RPMI8226 (cell line): ENCODE measurements at places on chromosomes 1 and 21.

- DNase-seq: no peak
Measured at GRCh38 chr1:81582467-81582986, 218.2 kb upstream of the ADGRL2 start.

DNA sequence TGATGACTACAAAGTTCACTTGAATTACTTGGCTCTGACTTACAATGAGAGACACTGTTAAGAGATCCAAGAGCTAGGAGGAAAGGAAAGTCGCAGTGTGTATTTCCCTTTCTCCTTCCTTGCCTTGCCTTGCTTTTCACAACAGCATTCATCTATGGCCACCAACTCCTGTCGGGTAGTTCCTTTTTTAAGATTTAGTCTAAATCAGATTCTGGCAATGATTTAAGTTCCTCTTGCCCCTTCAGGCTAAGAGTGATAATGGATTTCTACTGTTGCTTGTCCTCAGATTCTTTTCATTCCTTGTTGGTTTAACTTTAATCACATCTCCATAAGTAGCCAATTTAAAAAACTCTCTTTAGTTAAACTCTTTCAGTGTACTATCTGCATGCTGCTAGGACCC, 91.9 kb downstream of the GTF2B start:
- DNase-seq: no peak

DNA sequence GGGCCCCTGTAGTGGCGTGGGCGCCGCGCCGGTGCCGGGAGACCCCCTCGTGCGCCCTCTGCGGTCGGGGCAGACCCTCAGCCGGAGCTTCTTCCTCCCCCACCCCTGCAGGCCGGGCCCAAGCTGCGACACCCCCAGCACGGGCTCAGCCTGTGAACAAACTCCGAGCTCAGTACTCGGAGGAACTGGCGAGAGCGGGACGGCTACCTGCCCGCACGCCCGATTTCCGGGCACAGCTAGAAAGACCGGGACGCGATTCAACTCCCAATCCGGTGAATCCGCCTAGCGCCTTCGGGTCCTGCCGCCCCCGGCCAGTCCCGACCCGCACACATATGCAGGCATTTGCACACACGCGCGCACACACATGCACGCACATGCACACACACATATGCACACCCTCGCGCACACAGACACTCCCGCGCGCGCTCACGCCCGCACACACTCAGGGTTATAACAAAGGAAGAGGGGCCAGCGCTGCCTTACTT, 580 bp upstream of the BLACAT1 start:
- no peak for DNase-seq

GRCh38 chr1:220926146-220926545, 46.9 kb downstream of the HLX start:
- no peak for DNase-seq

- DNase-seq: no peak
Measured at GRCh38 chr1:115170961-115171392, 81.7 kb upstream of the TSPAN2 start.

DNA sequence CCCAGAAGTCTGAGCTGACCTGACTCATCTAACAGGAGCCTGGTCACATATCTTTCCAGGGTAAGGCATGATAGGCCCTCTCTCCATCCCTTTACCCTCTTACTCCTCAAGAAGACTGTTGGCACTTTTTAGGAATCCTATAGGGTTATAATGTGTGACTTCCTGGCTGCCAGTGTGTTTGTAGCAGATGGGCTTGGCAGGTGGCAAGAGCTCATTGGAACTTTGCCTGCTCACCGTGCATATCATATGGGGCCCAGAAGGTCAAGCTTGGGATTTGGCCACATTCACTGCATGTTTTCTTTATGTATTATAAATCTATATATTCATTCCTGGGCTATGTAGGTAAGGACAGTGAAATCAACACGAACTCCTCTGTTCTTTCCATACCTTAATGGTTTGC, 5.2 kb downstream of the KAZN start:
- DNase-seq: no peak

- DNase-seq: no peak
Measured at GRCh38 chr1:66213491-66213890, 320.5 kb upstream of the SGIP1 start.

- no peak for DNase-seq
Measured at GRCh38 chr1:4160181-4160580, 260.1 kb upstream of the C1orf174 start.

DNA sequence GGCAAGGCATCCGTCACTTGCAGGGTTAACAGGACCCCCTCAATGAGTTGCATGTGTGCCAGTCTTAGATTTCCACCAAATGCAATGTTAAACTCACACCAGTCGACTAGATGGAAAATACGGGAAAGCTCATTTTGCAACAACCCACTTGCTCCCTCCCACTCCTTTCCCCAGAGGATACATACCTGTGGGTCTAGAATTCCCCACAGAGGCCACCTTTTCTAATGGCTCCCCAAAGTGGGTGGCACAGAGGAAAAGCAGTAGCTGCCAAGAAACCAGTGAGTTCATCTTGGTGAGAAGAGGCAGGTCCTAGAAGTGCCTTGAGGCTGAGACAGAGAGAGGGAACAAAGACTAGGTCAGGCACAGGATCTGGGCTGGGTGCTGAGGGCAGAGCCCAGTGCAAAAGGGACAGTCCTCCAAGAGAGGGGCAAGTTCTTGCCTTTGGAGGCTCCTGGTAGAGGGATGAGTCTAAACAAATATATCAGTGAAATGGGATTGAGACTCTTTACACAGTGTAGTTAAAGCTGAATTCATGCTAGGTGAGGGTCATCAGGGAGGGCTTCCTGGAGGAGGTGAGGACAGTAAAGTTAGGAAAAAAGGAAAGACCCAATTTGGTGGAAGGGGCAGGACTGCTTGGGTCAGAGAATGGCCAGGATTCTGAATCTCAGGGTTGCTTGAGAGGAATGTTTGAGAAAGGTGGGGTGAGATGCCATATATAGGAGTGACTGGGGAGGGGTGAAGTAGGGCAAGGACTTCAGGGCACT, 3.5 kb downstream of the KISS1 start:
- DNase-seq: no peak

DNA sequence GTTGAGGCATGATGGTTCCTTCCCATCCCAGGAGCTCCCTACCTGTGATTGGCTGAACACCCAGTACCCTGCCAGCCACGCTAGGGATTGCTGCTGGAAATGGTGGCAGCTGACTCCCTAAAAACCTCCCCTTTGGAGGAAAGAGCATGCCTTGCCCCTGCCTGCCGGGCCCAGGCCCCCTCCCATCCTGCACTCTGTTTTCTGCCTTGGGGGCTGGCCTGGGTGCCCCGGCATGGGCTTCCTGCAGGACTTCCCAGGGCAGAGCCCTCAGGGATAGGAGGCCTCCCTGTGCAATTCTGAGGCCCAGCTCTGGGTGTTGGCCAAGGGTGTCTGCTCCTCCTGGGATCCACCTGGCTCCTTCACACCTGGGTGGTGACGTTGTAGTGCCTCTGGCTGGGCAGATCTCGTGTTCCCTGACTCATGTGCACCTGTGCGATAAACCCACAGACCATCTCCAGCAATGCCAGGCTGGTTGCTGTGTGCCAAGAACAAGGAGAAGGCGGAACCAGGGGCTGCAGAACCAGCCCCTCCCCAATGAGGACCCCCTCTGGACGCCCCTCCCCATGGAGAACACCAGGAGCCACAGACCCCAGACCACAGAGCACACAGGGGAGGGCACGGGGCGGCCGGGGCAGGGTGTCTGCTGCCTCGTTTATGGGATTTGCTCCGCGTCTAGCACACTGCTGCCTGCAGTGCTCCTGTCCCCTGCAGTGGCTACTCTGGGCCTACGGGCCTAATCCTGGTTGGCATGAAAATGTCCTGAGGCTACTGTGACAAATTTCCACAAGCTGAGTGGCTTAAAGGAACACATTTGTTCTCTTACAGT, 13.6 kb downstream of the CSTB start:
- no peak for DNase-seq

DNA sequence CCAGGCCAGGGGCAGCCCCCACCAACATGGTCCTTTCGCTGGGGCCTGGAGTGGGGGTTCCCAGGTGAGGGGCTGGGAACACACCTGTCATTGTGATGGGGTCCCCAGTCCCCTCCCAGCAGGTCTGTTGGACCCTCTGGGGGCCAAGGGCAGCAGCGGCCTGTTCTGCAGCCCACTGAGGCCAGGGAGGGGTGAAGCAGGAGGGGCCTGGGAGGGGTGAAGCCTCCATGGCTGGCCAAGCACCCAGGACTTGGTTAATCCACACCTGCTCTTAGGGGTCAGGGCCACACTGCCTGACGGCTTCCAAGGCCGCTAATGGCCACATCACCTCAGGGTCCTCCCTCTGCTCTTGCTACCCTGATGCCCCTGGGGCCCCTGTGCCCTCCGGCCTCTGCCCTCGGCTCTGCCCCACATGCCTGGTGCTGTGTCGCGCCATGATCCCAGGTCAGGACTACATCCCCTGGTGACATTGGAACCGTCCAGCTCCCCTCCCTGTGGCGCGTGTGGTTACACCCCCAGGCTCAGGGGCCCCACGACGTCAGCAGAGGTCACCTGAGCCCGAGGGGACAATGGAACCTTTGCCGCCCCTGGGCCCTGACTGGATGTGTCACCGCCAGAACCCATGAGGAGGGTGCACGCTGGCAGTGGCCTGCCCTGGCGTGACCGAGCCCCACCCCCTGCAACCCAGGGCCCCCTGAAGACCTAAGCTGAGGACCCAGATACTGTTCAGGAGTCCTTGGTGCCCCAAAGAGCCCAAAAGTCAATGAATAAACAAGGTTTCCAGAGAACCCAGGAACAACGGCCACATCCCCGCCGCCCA, 7.0 kb downstream of the TNFRSF18 start:
- no peak for DNase-seq

DNA sequence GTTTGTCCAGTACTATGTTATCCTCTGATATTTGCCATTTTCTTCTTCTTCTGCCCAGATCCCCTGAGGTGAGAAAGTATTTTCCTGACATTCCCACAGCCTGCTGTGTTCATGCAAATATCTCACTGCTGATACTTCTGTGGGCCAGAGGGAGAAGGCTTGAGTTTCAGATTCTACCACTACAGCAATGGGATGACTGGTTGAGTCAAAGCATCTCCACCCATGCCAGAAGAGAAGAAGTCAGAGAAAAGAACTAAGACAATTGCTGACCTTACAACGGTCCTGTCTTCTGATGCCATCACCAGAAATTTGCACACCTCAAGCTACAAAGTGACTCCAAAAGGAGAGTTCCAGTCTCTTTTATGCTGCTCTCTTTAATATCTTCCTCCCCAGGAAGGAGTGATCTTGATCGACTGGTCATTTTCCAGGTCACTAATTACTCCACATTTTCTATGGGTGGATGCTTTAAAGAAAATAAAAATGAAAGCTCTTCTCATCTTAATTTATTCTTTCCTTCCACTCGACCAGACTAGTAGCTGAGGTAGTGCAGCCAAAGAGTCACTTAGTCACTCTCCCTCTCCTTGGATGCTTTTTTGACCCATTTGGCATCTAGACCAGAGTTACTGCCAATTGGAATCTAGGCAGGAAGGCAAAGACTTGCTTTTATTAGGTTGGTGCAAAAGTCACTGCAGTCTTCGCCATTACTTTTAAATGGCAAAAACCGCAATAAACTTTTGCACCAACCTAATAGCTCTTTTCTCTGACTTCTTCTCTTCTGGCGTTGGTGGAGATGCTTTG, 195.1 kb downstream of the PTPRC start:
- no peak for DNase-seq

- no peak for DNase-seq
Measured at GRCh38 chr1:10082785-10083479, 50.2 kb downstream of the UBE4B start.

DNA sequence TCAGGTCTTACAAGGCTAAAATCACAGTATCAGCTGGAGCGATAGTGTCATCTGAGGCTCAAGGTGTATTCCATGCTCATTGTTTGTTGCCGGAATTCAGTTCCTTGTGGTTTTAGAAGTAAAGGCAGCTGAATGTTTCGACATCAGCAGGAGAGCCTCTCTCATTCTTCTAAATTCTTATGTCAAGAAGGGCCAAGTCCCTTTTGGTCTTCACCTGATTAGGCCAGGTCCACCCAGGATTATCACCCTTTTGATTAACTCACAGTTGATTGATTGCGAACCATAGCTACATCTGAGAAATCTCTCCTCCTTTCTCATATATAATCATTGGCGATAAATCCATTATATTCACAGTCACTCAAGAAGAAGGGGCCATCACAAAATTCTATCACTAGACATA, 806.7 kb upstream of the PRMT6 start:
- no peak for DNase-seq

GRCh38 chr1:64162804-64163203, 40.6 kb upstream of the UBE2U start:
- DNase-seq: no peak

GRCh38 chr1:24299901-24300300, 19.3 kb upstream of the GRHL3 start:
- no peak for DNase-seq

GRCh38 chr1:248752161-248753028, 3.2 kb downstream of the LYPD8 start:
- DNase-seq: no peak

- no peak for DNase-seq
Measured at GRCh38 chr1:100387209-100387608, 34.9 kb downstream of the CDC14A start.

DNA sequence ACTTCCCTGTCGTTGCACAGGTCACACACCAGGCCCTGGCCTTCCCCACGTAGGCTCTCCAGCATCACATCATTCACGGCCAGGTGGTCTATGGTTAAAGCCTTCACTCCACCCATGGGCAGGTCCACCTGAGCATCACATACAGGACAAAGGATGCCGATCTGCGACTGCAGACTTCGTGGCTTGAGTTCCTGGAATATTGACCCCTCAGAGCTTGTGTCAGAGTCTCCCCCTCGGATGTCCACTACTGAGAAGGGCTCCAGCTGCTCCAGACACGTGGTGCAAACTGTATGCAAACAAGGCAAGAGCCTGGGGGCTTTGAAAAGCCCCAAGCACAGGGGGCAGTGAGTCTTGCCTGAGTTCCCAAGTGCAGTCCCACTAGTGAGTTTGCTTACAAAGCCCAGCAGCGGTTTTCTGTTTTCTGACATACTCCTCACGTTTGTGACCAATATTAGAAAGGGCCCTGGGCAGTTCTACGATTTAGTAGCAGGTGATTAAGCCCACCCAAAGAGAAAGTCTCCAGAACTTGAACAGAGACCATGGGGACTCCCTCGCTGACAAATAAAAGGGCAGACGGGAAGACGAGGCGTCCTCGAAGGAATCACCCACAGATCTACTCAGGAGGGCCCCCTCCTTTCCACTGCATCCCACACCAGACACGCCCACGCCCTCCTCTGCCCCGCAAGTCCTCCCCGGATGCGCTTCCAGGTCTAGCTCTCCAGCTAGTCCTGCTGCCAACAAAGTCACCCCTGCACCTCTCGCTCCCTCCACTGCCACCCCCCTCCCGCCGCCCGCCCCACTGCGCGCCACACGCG, 568 bp downstream of the TRIM45 start:
- no peak for DNase-seq

GRCh38 chr1:36638268-36638667, 155.6 kb upstream of the CSF3R start:
- no peak for DNase-seq

- no peak for DNase-seq
Measured at GRCh38 chr1:58358346-58358745, 188.2 kb downstream of the OMA1 start.

DNA sequence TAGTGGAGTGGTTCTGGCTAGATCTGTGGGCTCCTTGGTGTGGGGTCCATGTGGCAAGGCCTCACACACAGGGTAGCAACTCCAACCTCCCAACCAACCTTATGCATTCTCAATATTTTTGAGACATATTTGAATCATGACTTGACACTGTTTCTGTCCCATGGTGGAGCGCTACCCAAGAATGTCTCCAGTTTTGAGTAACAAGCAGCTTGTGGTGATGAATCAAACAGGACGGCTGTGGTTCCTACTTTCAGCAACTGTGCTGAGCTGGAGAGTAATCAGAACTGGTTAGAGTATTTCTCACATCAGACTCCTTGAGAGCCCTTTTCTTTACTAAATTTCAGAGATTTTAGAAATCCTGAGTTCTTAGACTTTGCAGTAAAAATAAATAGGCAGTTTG, 3.1 kb downstream of the LCE3D start:
- no peak for DNase-seq
